GM06990 (cell line): ENCODE measurements at places on chromosomes 7 and 10.

- DNase-seq: no peak
These were observed 298.5 kb downstream of the GPAM start for GRCh38 chr10:111885046-111885445.

- no peak for DNase-seq
These were observed 163.3 kb upstream of the GLI3 start for GRCh38 chr7:42400211-42400772.

- DNase-seq: no peak
These were observed 768.5 kb downstream of the NXPH1 start for GRCh38 chr7:9201928-9202327.

GRCh38 chr7:81929386-81929785, 159.5 kb upstream of the HGF start:
- DNase-seq: no peak

GRCh38 chr10:76177936-76178335, 746.5 kb downstream of the LRMDA start:
- no peak for DNase-seq

DNA sequence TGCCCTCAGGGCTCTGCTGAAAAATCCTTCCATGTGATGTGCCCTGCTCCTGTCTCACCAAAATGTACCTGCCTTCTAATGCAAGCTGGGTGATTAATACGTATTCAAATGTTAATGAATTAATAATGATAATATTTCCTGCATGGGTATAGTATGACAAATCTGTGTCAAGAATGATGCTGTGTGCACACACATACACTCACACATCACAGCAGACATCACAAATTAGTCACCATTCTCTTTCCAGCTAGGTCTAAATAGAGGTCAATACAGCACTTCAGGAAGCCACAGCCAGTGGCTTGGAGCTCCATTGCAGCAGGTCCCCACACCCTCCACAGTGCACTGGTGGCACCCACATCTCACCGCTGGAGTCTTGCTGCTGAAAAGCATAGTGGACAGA, 681.2 kb upstream of the NRP1 start:
- no peak for DNase-seq

DNA sequence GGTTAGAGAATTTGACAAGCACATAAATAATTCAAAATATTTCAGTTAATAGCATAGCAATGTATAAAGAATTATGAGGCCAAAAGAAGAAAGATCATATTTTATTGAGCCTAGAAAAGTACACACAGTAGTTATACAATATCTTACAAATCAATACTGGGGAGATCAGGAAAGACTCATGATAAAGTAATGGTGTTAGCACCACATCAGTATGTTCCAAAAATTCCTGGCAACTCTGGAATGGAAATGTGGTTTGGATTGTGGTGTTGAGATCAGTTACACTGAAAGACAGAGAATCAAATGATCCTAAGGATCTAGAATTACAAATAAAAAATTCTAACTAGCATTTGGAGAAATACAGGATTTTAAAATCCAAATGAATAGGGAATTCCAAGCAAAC, 420.5 kb upstream of the CNTNAP2 start:
- DNase-seq: no peak

- DNase-seq: no peak
These were observed 140.5 kb downstream of the MAD1L1 start for GRCh38 chr7:2092279-2092678.
